ENCODE measurements at places on chromosomes 6 and 20. TPM values are rescaled to one million over a fixed set of nuclear protein-coding genes. Genes with fewer than 3 reads are reported as not detected.
A peak's percentile ranks its signal among the peaks of the same experiment; 100 is the strongest.

DNA sequence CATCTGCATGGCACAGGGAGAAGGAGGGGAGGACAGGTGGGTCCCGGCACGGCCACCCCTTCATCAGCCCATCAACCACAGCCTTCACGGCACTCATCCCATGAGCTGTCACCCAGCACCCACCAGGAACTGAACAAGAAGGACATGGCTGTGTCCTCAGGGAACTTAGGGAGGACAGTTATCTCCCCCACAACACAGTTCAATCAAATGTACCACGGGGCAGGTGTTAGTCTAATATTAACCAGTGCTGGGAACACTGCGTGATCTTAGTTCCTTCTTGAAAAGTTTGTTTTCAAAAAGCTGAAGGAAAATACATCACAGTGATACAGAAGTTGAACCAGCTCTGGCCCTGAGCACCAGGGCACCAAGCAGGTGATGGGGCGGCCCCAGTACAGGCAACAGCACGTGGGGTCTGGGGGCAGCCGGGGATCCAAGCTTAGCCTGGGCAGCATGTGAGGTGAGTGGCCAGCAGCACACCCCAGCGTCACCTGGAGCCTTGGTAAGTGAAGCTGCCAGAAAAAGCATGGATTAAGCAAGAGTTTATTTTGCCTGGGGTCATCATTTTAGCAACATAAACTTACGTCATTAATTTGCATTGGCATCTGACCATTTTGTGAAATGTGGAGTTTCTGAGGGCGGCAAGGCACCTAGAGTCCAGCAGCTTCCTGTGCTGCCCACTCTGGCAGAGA, 35.5 kb upstream of the AFDN start:
- no peak for DNase-seq

The TTBK1 gene
- not detected for total RNA-seq

The SLC17A1 gene
- not detected for total RNA-seq

The ZNF165 gene
- total RNA-seq: 3.2 TPM

DNA sequence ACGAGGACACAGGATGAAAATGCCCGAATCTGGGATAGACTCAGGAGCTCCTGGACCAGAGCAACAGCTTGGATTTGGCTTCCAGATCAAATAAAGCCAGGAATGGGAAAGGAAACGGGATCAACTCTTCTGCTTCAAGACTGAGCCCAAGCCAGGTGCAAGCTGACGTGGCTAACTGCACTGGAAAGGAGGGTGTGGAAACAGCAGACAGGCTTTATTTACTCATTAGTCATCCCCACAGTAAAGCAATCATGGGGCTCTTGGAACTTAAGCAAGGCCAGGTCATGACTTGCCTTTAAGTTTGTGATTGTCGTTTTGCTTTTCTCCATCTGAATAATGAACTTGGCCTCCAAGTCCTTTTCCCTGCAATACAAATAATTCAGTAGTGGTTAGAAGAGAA, 45.2 kb downstream of the KIF16B start:
- no peak for DNase-seq

GRCh38 chr20:22944062-22944461, 91.0 kb upstream of the SSTR4 start:
- DNase-seq: no peak

The ADAM33 gene
- 24.5 TPM for total RNA-seq

The HLA-DQB1 gene
- 8.6 TPM for total RNA-seq

The HLA-DQA1 gene
- total RNA-seq: 19.6 TPM

DNA sequence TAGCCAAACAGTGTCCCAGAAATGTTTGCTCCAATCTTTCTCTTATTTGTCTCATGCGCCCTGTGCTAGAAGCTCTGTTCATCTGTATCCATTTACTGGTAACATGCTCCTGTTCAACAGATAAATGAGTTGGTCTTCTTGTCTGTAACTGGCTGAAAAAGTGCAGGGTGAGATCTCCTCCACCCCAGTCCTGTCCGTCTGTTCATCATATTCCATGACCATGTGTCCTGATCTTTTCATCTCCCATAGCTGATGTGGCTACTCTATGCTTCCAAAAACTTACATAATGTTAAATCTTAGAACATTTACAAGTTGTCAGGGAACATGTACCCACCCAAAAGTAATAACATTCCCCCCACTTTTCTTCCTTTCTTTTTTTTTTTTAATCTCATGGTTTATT, 31.8 kb upstream of the DSE start:
- no peak for DNase-seq

The PTGIS gene
- 41.2 TPM for total RNA-seq

The ULBP1 gene
- not detected for total RNA-seq

- DNase-seq: no peak
These were observed 9.4 kb upstream of the OCSTAMP start for GRCh38 chr20:46559685-46560440.

The GABRR2 gene
- 0.42 TPM for total RNA-seq

GRCh38 chr6:39254999-39255535, 25.8 kb upstream of the KCNK5 start:
- DNase-seq: no peak

- no peak for DNase-seq
These were observed at the start of gene SOX18 for GRCh38 chr20:64049060-64049877. TSS of gene SOX18 (minus strand) at chr20:64049639. CDS start at chr20:64049516, 123 bp downstream.

GRCh38 chr20:44218446-44218845, 7.9 kb upstream of the OSER1 start:
- no peak for DNase-seq

The KCNG1 gene
- total RNA-seq: not detected

GRCh38 chr6:106103728-106104109, 17.6 kb downstream of the PRDM1 start:
- DNase-seq: peak; percentile 85

DNA sequence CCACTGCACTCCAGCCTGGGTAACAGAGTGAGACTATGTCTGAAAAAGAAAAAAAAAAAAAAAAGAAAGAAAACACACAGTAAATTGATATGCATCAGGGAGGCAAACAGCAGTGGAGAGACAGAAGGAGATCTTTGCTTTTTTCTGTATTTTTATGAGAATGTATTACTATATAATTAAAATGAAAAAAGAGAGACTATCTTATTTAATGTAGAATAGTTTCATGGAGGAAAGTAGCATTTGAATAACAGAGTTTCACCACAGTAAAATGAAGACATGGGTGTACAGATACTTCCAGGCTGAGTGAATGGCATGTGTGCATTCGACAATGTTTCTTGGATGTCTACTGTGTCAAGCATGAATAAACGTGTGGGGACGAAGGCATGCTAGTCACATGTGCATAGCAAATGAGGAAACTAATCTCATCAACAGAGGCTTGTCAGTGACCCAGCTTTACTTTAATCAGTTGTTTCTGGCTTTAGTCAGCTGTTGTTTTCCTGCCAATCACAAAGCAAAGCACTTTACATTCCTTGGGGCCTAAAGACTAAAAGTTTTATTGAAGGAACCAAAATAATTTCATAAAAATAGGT, 55.5 kb upstream of the ARMH2 start:
- DNase-seq: no peak

DNA sequence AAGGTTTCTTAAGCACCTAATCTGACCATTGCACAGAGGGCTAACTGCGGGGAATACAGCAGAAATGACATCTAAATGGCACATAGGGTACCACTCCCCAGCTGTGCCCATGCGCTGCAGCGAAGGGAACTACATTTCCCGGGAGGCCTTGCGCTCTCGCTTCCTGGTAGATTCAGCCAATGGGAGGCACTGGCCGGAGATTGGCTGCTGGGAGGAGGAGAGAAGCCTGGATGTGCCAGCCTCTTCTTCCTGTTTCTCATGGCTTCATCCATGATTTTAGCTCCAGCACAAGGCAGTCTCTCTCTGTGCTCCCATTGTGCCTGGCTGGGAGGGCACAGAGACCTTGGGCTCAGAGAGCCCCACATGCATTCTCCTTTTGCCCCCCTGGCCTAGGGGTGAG, 101.7 kb upstream of the FOXA2 start:
- peak; percentile 61 for DNase-seq

The PAK5 gene
- total RNA-seq: 0.13 TPM

DNA sequence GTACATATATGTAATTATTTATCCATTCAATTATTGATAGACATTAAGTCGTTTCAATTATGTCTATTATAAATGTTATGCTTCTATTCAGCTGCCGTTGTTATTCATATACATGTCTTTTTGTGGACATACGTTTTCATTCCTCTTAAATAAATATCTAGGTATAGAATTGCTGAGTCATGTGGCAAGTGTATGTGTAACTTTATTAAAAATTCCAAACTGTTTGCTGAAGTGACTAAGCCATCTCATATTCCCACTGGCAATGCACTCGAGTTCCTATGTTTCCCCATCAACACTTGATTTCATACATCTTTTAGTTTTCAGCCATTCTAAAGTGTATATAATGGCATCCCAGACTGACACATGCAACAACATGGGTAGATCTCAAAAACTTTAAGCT, 739.7 kb upstream of the POU3F2 start:
- DNase-seq: no peak

DNA sequence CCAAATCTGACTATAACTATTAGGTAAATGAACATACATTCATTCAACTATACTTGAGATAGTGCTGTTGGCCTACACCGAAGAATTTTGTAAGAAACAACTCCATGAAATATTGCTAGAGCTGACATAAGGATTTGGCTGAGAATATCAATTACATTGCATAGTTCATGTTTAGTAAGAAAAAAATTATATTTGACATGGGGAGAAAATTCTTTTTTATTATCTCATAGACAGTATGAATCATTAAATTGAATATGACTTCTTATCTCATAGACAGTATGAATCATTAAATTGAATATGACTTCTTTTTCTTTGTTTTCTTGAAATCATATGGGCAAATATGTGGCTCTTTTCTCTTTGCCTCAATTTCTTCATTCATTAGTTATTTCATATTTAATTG, 212.3 kb upstream of the HSF2 start:
- no peak for DNase-seq

The CLDN20 gene
- not detected for total RNA-seq

GRCh38 chr20:19114410-19114809, 98.0 kb upstream of the SLC24A3 start:
- DNase-seq: no peak
